Right lobe of liver (tissue), 6 donors: ENCODE measurements at places on chromosomes 6 and 20.

- no peak for DNase-seq
These were observed 476 bp upstream of the CLIC5 start for GRCh38 chr6:46016063-46016608.

GRCh38 chr6:125793863-125794262 is 3.1 kb downstream of the NCOA7 start:
- DNase-seq, result no peak

DNA sequence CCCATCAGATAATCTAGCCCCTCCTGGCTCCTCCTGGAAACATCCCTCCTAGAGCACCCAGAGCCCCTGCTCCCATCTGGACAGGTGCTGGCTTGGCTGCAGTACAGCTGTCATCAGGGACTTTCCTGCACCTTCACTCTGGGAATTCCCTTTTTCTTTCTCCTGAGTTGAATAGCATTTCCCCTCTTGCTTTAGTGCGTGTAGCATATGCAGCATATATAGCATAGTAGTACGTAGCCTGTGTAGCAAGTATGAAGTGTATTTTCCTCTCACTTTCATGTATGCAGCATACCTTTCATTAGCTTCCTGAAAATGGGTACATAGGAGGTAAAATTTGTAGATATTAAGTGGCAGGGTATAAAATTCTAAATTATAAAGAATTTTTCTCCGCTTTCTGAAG is 352.9 kb downstream of the ESR1 start:
- DNase-seq, result no peak

DNA sequence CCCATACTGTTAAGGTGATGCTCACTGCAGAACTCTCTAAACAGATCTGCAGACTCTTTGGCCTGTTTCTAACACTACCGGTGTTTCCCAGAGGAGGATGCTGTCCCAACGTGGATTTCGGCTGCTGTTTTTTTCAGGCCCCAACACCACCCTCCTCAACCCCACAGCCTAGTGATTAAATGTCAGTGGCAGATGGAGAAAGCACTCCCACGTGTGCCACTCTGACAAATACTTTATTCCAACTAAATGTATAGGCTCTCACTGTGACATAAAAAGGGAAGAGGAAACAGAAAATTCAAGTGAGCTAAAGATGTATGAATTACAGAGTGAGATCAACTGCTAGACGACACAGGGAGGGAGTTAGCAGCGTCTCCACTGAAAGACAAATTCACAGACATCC is 3.6 kb downstream of the TBC1D20 start:
- DNase-seq, result no peak

- no peak for DNase-seq
These were observed 53.1 kb downstream of the SCAF8 start for GRCh38 chr6:154786144-154786868.

DNA sequence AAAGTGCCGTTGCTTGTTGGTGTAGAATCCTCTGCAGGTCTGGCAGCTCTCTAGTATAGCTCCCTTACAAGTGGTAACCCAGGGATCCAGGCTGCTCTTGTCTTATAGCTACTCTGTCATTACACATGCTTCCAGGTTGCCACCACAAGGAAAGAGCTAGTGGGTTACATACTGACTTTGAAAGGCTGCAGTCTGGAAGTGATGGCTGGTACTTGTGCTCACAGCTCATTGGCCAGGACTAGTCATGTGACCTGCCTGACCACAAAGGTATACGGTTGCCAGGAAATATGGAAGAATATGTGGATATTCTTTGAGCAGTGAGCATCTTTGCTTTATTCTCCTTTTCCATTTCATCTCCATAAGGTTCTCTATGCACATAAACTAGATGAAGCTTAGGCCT is 46.0 kb downstream of the RREB1 start:
- no peak for DNase-seq

DNA sequence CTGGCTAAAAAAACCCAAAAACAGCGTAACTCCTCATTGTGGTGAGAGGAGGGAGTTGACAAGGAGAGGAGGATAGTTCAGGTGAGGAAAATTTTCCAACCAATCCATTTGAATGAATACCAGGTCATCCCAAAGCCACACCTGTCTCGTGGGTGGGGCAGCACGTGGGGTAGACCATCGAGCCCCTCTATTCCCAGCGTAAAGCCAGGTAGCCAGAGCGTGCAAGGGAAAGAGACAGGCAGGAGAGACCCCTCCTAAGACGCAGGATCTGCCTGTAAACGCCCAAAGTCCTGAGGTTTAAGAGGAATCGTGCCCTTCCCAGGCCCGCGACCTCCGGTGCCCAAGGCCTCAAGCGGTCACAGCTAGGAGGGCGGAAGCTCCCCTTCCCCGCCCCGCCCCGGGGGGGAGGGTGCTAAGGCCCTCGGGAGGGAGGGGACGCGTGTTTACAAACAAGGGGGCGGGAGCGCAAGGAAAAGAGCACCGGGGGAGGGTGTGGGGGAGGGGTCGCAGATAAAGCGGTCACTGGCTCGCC is 712 bp downstream of the RXRB start:
- peak; percentile 89 for DNase-seq

DNA sequence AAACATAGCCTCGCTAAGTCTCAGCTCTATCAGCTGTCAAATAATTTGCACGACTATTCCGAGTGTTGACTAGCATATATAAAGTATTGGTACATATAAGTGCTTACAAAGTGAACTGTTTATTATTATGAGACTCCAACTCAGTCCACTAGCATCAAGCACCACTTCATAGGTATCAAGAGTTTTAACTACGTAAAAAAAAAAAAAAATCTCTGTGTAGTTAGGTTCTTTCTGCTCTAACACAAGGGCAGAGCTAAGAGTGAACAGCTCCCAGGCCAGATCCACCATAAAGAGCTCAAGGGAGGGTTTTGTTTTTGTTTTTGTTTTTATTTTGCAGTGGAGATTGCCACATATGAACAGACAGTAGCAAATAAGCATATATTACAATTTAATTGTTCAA is 309.8 kb upstream of the SGK1 start:
- no peak for DNase-seq

DNA sequence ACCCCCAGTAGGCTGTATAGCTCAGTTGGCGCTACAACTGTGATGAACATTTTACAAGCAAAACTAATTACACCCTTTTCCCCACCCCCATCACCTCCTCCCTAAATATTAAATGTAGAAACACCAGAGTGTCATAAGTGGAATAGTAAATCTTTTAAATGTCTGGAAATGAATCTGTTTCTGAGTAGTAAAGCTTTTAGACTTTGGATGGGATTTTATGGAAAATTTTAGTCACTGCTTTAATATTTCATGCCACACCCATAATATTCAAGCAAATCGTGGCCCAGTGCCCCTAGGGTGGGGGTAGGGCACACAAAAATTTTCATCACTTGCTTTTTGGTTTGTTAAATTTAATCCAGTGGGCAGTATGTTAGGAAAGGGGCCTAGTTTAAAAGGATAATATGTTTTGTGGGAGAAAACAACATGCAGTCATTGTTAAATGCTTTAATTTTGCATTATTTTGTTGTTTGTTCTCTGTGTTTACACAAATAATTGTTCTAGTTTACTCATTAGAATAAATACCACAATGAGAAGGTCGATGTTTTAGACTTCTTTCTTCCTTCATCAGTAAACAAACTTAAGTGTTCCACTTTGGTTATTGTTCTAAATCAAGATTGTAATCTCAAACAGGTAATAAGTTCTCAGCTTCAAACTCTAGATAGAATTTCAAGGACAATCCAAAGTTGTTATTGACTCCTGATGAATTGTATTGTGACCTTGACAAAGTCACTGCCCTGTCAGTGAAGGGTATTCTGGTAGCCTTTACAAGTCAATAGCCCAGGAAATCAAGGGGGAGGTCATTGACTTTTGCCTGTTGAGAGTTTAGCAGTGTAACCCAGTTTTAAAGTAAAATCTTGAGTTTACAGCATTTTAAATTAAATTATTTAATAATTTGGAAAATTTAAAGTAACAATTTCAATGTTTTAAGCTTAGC is 79.2 kb downstream of the CBFA2T2 start:
- DNase-seq, result no peak

DNA sequence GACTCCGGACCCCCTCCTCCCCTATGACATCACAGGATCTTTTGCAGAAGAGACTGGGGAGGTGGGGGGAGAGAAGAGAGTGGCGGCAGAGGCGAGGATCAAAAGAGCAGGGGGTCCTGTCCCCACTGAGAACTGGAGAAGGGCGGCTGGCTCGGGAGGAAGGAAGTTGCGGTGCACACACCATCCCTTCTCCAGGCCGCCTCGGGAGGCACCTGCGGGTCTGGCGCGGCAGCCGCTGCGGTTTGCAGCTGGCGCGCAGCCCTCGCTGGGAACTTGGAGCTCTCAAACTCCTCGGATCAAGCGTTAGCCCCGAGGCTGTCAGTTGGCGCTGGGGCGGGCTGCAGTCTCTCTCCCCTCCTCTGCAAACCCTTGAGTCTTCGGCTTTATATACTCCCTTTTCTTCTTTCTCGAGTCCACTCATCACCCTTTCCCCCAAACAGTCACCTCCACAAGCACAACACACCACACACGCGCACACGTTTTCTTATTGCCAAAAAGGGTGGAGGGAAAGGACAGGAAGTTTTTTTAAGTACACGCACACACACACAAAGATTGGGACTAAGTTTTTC is 180.7 kb downstream of the TBXT start:
- DNase-seq, result no peak

DNA sequence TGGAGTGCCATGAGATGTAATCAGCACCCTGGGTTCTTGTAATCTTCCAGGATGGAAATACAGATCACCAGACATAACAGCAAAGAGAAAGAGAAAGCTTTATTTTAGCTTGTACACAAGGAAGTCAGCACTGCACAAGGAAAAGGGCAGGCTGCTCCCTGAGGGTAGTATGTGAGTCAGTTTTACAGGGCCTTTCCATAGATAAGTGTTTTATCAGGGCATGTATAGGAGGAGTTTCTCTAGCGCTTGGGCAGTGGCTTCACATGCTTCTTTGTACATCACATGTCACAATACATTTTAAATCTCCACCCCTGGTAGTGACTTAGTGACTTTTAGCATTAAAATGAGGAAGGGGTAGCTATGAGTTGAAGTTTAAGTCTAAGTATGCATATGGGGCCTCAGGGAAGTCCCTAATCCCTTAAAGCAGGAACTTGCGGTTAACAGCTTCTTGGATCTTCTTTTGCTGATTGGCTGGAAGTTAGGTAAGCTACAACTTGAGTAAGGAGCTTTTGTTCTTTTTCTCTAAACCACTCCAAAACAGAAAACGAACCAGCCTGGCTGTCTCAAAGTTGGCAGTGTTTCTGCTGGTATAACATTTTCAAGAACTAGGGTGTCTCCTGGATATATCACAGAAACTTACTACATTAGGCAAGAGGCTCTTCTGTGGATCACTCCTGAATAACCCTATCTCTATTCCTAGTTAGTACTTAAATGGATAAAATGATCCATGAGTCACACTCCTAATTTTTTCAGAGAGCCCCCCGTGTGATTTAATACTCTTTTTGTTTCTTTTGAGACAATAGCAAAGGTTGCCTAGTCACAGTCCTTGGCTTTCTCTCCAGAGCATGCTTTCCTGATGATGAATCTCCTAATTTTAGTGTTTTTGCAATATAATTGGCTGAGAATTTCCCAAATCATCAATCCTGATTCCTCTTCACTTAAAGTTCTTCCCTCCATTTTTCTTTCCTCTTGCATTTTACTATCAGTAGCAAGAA is 60.2 kb downstream of the MRAP2 start:
- DNase-seq, result no peak

DNA sequence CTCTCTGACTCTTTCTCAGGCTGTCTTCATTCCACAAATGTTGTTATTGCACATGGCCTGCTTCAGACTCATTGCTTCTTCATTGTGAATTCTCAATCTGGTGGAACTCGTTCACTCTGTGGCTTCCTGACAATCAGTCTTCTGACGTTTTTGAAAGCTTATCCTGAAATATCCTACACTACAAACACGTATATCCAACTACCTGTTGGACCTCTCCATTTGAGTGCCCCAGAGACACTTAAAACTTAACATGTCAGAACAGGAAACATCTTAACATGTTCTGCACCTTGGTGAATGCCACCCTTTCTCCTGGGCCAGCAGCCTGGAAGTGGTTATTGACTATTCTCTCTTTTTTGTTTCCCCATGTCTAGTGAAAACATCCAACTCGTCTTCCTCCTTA is 50.8 kb downstream of the AIG1 start:
- no peak for DNase-seq

DNA sequence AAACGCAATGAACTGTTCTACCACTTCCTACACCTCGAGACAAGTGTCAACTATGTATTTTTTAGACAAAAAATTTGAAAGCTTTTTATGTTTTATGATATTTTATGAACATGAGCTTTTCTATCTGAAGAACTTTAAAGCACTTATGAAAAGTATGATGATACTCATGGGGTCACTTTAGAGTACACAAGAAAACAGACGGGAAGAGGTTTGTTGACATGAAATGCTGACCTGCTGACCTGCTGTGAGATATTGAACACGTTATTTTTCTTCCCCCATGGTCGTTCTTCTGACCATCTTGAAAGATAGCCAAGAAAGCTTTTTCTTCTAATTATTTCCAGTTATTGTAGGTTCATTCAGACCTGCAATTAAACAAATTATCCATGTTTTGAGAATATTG is 63.1 kb downstream of the PLEKHG1 start:
- DNase-seq, result no peak

GRCh38 chr6:16754876-16755275 is 6.4 kb downstream of the ATXN1 start:
- no peak for DNase-seq

GRCh38 chr6:107769053-107769658 is 55.0 kb downstream of the SCML4 start:
- no peak for DNase-seq

- no peak for DNase-seq
These were observed 3.5 kb downstream of the CST9 start for GRCh38 chr20:23602241-23602640.

DNA sequence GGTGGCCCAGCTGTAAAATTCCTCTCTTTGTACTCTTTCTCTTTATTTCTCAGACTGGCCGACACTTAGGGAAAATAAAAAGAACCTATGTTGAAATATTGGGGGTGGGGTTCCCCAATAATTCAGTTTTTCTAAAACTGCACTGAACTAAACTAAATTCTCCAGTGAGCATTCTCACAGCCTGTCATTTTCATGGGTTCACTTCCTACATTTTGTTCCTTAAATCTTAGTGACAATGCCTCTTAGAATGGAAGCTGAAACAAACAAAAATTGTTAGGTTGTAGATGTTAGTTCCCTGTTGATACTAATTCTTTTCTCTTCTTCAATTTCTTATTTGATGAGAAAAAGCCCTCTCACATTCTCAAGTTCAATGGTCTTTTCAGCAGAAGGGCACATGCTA is 35.8 kb upstream of the IFNGR1 start:
- DNase-seq, result no peak

DNA sequence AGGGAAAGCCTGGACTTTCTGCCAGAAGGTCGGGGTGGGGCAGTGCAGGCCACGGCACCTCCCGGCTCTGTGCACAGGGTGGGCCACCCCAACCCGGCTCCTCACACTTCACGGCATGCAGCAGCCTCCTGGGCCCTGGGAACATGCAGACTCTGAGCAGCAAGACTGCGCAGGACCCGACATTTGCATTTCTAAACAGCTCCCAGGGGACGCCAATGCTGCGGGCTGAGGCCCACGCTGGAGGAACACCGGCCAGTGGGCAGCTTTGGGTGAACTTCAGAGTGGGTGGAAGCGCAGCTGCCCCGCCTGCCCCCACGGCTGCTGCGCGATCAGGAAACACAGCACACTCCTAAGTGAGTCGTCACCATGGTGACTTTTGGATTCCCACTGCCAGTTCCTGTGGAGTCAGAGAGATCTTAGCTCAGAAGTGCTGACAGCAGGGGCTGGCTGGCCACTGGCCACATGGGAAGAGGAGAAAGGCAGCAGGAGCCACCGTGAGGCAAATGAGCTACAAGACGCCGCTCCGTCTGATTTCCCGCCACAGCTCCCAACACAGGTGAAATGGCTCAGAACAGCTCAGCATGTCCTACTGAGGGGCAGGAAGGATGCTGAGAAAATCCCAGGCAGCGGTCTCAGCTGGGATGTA is 52.1 kb downstream of the RNASET2 start:
- no peak for DNase-seq

GRCh38 chr6:144066741-144067484 is 28.5 kb downstream of the SF3B5 start:
- no peak for DNase-seq
